ENCODE measurements at places on chromosomes 6 and 20. TPM values are rescaled to one million over a fixed set of nuclear protein-coding genes. Genes with fewer than 3 reads are reported as not detected.

OXT gene
- not detected for polyA plus RNA-seq

DNA sequence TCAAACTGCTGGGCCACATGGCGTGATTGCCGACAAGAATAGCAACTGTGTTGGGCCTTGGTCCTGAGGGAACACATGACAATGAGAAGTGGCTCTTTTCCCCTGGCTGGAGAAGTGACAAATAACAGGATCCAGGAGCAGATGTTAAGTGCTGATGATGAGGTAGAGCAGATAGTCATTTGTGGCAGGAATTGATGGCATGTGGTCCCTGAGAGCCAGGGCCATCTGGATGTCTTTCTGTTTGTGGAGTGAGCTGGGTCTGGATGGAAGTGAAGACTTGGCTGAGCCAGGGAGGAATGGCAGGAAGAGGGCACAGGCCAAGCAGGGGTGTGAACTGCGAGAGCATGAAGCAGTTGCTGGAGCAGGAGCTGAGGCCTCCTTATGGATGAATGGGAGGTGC lies 67.8 kb downstream of the SCAND1 start:
- DNase-seq: no peak

GSTA4 gene
- polyA plus RNA-seq: 143 TPM

GRCh38 chr6:139846538-139847456 lies 472.3 kb upstream of the CITED2 start:
- DNase-seq: no peak

LST1 gene
- 7.1 TPM for polyA plus RNA-seq

DNA sequence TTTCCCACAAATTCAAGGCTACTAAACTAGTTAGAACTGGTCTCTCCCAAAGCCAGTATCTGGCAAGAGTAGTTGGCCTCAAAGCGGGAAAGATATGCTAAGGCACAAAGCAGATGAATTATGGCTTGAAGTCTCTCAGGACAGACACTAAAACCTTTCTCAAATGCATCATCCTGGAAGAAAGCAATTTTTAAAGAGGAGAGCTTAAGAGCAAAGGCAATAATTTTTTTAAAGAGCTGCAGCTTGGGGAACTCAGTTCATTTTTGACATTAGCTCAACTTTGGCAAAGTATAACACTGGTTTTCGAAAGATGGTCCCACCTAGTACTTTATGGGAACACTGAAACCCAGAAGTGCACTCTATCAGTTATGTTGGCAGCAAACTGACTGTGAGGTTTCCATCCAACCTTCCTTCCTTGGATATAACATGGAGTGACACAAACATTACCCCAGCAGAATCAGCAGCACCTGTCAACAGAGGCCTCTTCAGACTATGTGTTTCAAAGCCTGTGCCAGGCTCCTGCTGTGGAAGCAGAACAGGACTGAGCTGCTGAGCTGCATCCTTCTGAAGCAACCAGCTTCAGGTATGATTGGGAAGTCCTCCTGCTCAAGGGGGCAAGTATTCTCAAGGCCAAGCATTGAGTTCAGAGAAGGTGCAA lies 852.3 kb upstream of the HS3ST5 start:
- DNase-seq: no peak

GRCh38 chr6:148535976-148536375 lies 193.3 kb downstream of the SASH1 start:
- no peak for DNase-seq

DNA sequence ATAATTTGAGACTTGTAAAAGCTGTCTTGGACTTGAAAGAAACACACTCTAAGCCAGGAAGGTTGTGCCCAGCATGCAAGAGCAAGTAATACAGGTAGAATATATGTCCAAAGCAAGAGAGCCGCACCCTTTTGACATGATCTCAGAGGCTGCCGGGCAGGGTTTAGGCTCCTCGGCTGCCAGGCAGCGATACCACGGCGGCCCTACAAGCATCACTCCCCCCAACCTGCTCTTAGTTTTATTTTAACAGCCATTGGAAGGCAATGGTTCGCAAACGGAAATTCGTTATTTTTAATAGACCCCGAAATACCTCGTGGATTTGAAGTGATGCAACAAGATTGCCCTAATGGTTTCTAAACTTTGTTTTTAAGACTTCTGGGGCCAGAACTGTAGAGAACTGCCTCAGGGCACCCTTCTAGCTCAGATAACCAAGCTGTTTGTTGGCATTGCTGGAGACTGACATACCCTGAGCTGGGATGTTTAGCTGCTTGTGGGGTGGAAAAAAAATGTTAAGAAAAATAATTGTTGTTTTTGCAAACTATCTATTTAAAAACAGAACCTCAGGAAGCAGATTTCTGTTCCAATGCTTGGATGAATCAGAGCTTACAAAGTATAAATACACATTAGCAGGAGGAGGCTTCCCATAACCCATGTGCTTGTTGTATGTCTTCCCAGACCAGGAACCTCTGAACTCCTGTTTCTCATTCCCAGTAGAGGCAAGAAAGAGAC lies 39.0 kb downstream of the JAG1 start:
- DNase-seq: no peak

DNA sequence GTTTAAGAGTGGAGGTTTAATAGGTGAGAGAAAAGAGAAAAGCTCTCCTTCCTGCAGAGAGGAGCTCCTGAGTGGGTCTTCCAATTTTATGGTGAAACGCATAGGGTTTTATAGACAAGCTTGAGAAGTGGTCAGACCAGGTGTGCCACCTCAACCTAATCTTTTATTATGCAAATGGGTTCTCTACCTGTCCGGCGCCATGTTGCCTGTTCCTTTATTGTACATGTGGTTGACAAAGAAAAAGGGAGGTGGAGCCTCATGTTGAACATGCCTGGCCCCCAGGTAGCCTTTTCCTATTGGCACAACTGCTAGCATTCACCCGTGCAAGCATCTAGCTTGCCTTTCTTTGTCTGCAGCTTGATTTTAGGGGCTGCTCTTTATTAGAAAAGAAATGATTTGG lies 115.9 kb upstream of the F13A1 start:
- no peak for DNase-seq
